Vagina (tissue), 2 donors: ENCODE measurements at places on chromosomes 3 and 15.
A peak's percentile ranks its signal among the peaks of the same experiment; 100 is the strongest.

GRCh38 chr3:17390785-17391184 is 351.6 kb downstream of the TBC1D5 start:
- no peak for DNase-seq

DNA sequence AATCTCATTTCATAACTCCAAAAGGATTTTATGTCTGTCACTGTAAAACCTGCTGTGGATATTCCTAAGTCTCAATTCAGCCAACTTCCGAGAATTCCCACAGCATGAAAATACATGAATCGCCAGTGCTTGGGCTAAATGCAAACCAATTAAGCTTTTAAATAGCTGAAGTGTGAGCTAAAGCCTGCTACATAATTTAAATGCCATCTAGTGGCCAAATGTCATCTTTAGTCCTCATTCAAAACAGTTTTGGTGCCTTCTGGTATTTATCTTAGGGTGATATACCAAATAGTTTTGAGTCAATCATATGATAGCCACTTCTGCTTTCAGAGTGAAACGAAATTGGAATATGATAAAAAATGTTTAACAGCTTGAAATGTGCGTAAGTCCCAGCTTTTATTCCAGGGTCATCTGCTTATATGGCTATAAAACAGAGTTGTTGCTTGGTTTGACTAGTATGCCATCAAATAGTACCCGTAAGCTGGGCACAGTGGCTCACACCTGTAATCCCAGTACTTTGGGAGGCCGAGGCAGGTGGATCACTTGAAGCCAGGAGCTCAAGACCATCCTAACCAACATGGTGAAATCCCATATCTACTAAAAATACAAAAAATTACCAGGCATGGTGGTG is 41.8 kb upstream of the CCNL1 start:
- no peak for DNase-seq

DNA sequence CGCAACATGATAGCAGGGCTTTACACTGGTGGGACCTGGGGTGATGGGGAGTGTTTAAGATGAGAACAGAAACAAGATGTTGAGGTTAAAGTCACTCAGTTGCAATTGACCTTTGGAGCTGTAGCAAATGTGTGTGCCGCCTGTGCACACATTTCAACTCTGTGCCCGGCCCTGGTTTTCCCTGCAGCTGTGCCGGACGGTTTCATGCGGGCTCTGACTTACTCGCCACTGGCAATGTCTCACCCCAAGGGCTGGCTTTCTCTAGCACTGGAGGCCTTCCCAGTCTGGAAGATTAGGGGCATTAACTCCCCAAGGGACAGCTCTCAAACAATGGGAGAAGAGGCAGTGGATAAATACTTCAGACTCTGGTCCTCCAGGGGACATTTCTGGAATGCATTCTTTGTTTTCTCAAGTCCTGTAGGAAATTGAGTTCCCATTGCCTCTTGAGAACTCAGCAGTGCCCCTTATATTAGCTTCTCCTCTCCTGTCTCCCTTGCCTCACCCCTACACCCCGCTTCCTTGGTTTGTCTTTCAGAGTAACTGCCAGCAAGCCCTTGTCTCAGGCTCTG is 152.5 kb downstream of the EDEM1 start:
- DNase-seq: no peak

DNA sequence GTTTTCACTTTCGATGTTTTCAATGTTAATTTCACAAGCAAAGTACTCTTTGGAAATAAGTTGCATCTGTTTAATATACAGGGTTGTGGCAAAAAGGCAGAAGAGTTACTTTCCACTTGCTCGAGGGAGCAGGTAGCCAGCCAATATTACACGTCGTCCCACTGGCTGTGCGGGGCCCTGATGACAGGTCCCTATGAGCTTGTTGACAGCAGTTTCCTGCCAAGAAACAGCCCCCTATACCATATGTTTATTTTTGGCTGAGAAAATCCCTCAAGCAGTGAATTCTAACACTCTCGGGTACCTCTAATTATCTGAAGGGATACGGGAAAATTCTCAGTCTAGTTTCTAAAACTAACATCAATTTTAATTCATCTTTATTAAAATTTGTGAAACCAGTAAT is 116.8 kb upstream of the SGO1 start:
- no peak for DNase-seq

DNA sequence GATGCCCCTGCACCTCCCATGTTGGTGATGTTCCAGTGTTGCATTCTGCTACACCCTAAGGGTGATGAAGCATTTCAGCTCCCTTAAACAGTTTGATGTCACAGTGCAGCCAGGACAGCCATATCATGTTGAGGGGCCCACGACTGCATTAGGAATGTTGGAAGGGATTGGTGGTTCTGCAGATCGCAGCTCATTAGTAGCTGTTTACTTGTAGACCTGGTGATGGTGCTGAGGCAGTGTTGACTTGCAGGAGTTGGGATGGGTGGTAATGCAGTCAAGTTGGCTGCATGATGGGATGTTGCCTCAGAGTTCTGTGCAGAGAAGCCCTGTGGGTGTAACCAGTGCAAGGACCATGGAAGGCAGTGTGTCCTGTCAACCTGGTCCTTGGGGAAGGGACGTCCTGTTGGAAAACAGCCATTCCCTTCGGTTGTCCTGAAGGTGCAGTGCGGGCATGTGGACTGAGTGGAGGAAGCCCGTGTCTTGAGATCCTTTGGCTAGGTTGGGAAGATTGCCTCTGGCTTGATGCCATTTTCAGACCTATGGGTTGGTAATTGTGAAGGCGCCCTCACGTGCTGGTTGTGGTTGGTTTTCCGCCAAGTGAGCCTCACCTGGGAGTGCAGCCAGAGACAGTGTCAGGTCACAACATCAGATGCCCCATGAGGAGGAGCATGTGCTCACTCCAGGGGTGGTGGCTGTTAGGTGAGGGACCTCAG is 100.7 kb downstream of the SNRPN start:
- DNase-seq: no peak

DNA sequence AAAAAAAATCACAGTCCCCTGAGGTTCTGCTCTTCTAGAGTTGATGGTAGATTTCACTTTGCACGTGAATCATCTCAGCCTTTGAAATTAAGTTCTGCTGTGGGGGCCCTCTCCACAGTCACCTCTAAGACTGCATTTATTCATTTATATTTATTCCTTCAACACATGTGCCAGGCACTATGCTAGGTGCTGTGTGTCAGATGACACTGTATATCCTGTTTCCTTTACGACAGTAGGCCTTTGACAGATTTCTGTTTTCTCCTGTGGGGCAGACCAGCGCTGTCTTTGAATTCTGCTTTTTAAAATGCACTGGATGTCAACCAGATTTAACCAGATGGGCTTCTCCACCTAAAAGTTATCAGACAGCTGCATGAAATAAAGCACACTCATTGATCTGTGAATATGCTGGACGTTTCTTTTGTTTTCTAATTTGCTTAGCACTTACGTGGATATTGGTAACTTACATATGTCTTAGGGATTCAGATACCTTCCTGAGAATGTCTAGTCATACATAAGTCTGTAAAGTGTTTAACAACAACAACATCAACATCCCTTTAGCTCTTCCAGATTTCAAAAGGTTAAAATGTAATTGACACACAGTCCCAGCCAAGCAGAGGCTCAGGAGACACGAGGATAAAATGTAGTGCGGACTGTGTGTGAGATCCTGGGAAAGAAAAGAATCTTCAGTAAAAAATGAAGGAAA is 525.5 kb upstream of the MCTP2 start:
- no peak for DNase-seq

GRCh38 chr3:46321461-46322104 is 32.3 kb upstream of the CCR2 start:
- no peak for DNase-seq

DNA sequence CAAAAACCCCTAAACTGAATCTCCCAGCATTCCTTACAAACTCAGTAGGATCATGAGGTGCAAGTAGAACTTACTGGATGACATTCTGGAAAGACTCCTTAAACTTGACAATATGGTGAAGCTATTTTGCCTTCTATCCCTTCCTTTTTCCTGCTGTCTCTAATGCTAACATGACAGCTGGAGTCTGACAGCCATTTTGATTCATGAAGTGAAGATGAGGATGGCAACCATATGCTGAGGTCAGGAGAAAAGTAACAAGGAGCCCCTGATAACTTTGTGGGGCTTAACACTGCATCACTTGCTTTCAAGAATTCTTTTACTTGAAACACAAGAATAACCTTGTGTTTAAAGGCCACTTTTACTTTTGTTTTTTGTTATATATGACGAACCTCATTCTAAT is 15.0 kb upstream of the NEK10 start:
- no peak for DNase-seq

DNA sequence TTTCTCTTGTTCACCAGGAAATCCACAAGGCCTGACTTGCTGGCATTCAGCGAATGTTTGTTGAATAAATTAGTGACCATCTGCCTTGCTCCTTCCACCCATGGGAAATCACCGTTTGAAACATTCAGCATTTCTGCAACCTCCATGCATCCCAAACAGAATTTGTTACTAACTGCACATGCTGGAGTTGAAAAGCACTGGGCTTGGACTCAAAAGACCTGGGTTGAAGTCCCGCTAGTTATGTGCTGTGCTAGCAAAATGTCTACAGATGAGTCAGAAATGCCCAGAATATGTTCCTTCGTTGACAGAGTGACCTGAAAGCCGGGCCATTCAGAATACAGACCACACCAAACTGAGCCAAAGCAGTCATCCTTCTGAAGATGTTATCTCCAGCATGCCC is 144.6 kb downstream of the ALDH1A2 start:
- DNase-seq: no peak

GRCh38 chr3:115350606-115351005 is 203.5 kb upstream of the ZBTB20 start:
- no peak for DNase-seq

- no peak for DNase-seq
Measured at GRCh38 chr15:69615736-69616135, 163.1 kb downstream of the RPLP1 start.

DNA sequence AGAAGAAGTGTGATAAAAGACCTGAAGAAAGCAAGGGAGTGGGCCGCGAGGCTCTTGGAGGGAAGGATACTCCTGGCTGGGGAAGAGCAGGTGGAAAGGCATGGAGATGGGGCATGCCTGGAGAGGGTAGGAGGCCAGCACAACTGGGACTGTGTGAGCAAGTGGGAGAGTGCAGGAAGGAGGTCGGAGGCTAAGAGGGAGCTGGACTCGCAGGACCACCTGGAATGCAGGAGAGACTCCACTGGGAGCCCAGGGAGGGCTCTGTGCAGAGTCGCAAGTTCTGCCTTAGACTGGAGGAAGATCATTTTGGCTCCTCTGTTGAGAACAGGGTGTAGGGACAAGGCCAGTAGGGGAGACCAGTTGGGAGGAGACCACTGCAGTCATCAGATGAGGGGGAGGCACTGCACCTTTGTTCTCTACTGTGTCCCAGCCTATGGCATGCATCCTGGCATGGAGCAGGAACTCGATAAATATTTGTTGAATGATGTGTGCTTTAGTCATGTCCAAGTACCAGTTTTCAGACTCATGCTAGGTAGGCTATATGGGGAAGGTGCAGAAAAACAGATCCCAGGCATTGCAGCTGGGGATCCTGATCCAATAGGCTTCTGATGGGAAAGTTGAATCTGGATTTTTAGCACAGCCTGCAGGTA is 13.7 kb downstream of the FAM107A start:
- DNase-seq: peak; percentile 80

DNA sequence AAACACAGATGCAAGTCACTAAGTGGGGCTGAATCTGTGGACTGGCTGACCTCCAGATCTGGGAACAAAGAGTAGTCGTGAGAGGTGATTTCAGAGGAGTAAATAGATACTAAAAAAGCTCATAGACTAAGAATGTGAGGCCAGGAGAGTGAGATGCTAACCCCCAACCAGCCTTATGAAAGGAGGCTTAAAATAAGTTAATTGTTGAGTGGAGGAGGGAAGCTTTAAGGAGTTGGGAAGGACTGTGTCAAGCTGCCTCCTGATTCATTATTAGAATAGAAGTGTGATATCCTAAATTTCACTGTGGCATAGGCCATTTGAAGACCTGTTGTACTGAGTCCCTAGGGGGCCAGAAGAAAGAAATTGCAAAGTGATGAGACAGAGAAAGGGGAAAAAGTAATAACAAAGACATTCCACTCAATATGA is 107.6 kb downstream of the RBPMS2 start:
- DNase-seq: no peak

DNA sequence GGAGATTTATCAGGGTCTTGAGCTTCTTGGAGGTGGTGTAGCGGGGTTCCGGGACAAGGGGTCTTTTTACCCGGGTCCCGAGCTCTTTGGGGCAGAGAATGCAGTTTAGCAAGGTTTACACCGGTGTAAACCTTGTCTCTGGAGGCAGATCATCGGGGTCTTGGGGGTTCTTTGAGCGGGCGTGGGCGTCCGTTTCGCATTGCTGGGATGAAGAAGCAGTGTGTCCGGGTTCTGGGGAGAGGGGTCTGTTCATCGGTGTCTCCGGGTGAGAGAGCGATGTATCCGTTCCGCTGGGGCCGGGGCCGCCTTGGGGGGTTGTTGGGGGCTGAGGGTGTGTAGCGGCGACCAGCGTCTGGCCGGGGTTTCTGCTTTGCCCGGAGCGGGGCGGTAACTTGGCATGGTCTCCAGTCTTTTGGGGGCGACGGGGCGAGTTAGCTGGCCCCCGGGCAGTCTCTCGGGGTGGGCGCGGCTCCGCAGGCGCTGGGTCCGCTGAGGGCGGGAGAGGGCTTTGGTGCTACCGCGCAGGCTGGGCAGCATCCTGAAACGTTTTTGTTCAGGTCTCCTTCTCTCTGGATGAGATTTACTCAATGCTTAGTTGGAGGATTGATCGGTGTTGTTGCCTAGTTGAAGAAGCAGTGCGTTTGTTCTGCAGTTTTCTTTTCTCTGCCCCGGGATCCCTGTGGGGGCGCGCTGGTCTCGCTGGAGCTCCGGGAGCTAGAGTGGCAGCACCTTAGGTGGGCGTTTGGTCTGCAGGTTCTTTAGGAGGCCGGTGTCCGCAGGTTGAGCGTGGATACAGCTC is 843 bp downstream of the GLCE start:
- no peak for DNase-seq

DNA sequence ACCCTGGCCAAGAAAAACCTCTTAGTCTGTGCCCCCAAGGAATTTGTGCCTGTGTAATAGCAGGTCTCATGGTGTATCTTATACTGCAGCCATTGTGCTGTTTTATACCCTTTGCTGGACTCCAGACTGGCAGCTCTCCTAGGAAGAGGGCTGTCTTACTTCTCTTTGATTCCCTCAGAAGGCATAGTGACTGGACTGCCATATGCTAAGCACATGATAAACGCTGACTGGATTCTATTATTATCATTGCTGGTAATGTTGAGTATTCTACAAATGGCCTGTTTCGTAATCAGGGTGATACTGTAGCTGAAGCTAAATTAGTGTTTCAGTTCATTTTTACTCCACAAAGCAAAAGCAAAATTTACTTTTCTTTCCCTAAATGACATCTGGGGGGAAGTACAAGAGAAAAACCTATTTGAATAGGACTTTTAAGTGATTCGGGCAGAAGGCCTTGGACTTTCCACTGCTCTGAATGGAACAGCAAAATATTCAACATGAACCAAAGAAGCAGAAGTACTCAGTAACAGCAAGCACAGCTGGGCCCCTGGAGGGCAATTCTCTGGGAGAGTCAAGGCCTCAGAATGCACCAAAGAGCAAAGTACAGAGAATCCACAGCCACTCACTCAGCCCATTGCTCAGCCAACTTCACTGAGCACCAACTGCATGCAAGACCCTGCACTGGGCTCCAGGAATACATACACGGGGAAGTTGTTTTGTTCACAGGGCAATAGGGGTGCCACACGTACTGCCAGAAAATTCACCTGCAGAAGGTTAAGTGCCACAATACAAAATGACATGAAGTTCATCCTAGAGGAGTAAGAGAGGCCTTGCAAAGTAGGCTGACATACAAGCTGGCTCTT is 7.9 kb upstream of the BCL2A1 start:
- no peak for DNase-seq

- no peak for DNase-seq
Measured at GRCh38 chr3:59867185-59868002, 817.6 kb upstream of the CFAP20DC start.

- DNase-seq: no peak
Measured at GRCh38 chr3:112860898-112861297, 14.2 kb upstream of the CD200R1L start.

GRCh38 chr15:53618461-53618860 is 141.0 kb downstream of the WDR72 start:
- DNase-seq: no peak
